AG04450 (cell line): ENCODE measurements at places on chromosomes 6 and 20. TPM values are rescaled to one million over a fixed set of nuclear protein-coding genes. Genes with fewer than 3 reads are reported as not detected.

DNA sequence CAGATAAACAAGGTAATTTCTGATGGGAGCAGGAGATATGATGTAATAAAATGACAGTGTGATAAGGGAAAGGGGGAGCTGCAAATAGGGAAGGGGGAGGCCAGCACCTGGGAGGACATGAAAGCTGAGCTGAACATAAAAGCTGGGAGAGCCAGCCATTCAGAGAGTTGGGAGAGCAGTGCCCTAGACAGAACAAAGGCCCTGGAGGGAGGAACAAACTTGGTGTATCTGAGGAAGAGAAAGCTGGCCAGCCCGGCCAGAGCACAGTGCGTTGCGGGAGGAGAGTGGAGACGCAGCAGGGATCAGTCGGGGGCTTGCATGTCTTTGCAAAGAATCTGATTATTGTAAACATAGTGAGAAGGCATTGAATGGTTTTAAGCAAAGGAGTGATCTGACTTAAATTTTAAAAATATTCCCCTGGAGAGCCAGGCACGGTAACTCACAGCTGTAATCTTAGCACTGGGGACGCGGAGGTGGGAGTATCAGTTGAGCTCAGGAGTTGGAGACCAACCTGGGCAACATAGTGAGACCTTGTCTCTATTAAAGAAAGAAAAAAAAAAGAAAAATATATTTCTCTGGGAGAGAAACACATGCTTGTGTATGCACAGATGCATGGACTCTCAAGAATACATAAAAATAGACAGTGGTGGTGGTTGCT, 318.2 kb downstream of the ZFAND3 start:
- no peak for DNase-seq

DNA sequence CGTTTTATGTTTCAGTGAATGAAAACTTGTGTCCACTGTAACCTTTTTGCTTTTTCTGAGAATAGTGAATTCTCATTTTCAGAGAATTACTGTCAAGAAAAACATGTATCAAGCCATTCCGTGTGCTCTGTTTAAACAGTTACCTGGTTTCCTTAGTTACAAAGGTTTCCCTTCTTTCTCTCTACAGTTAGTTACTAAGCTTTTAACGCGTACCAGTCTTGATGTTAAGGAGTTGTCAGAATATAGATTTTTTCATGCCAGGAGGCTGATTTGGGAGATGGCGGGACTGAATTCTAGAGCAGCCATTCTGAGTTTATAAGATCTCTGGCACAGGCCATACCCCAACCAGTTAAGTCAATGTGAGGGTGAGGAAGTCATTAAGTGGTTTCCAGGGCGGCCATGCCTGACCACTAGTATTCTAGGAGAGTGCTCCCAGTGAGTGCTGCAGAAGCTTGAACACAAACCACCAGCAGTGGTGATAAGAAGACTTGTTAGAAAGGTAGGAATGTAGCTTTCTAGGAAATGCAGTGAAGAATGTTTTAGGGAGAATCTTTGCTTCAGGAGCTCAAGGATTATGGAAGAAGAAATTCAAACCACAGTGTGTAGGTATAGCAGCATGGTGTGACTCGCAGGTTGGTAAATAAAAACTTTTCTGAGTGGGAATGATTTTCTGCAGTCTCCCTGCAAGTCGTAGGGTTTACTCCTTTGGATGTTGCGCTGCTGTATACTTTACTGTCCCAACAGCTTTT, 112.9 kb downstream of the JARID2 start:
- DNase-seq, result no peak

DNA sequence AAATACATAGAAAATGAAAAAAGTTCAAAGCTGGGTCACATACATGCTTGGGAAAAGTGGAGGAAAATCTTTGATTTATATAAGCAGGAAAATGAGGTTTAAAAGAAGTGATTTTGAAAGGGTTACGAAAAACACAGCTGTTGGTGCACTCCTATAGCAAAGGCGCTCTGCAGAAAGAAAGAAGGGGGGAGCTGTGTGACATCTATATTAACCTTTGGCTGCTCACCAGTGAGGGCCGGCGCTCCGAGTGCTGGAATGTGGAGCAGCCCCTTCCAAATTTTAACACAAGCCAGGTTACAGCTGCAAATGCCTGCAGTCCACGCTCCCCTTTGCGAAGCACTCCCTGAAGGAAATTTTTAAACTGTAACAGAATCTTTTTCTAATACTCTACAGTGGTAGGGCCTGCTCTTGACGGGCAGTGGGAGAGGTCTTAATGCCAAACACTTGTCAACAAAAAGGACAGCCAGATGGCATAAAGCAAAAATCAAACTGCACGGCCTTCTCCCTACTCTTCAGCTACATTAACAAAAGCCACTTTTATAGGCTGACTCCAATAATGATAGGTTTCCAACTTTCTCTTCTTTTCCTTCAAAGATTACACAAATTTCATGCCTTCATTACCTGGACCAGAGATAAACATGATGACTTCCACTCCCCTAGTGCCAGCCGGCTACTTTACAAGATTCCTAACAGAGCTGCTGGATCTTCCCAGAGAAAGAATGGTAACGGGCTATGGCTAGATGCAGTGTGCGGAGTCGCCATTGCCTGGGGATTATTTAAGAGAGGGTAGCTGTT, 4.8 kb downstream of the BMP7 start:
- no peak for DNase-seq

Gene GABRR2
- 0.12 and 0.15 TPM in 2 replicates for polyA plus RNA-seq

DNA sequence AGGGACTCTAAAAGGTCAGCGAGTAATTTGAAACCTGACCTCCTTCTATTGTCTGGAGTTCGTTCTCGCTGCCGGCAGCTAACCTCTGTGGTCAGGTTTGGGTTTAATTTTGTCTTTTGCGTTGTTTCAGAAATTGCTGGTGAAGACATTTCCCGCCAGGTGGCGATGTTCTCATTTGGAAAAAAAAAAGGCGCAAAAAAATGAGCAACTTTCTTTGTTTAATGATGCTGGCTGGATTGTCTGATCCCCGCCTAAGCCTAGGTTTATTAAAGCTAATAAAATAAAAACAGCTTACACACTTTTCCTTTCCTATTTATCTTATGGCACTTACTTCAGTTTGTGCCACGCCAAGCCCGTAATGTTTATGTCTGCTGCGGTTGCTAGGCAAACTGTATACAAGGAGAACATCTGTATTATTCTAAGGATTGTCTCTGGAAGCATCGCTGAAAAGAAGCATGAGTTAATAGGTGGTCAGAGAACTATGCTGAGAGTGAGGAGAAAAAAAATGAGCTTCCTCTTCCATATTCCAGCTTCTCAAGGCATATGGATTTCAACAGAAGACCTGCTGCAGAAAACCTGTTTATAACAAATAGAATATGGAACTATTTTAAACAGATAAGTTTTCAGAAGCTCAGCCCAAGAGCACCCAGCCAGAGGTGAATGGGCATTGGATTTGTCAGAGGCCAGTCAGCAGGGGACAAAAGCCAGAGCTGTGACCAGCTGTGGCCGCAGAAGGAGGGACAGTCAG, 205.7 kb downstream of the DOK5 start:
- DNase-seq, result no peak

Gene TOX2
- polyA plus RNA-seq, result 10.6 and 14.3 TPM in 2 replicates

GRCh38 chr6:34524971-34525370, 31.2 kb downstream of the SPDEF start:
- no peak for DNase-seq

Gene COL11A2
- 0.26 and 0.37 TPM in 2 replicates for polyA plus RNA-seq

Gene VSX1
- 0.06 TPM in 1 of 2 replicates, not detected in the other for polyA plus RNA-seq

GRCh38 chr6:11094411-11094851, 797 bp downstream of the SMIM13 start:
- no peak for DNase-seq

- DNase-seq, result no peak
Observed at GRCh38 chr6:100796049-100796823, 84.9 kb downstream of the ASCC3 start.

Gene LY6G6D
- polyA plus RNA-seq, result not detected in 2 replicates

DNA sequence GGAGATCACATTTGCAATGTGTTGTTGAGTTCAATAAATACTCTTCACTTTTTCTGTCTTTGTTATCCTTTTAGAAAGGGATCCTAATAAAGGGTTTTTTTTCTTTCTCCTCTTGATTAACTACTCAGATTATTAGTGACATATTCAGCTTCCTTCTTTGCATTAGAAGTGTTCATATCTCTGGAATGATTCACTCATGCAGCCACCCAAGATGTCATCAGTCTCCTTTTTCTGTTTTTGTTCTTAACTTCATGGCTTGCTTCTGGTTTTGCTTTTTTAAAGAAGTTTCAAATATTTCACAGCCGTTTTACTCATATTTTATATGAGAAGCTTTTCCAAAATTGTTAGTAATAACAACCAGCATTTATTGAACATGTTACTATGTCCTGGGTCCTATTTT, 187.6 kb downstream of the TMEM242 start:
- DNase-seq, result no peak

DNA sequence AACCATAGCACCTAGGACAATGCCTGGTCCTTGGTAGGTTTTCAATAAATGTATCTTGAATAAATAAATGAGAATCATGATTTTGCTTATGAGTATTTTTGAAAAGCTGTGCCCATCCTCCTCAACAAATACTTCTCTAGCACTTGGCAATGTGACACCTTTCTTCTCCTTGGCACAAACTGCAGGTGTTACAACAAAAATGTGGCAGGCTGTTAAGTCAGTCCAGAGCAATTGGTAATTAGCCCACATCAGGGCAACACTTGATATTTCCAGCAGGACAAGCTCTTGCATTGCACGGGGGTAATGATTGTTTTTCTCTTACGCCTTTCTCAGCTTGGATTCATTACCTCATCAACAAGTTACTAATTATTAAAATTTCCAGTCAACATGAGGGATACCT, 31.6 kb upstream of the SNX9 start:
- no peak for DNase-seq

- DNase-seq, result no peak
Observed at GRCh38 chr20:4332121-4332860, 316.9 kb upstream of the RNF24 start.

Gene CCDC170
- 0.99 and 1.9 TPM in 2 replicates for polyA plus RNA-seq

GRCh38 chr6:53727748-53728147, 62.2 kb upstream of the KLHL31 start:
- DNase-seq, result peak; percentile 23

- DNase-seq, result no peak
Observed at GRCh38 chr6:27757307-27757706, 154.9 kb downstream of the OR2B2 start.

Gene SAYSD1
- polyA plus RNA-seq, result 10.2 and 12.8 TPM in 2 replicates

- DNase-seq, result no peak
Observed at GRCh38 chr20:9815632-9816031, 23.2 kb downstream of the PAK5 start.

DNA sequence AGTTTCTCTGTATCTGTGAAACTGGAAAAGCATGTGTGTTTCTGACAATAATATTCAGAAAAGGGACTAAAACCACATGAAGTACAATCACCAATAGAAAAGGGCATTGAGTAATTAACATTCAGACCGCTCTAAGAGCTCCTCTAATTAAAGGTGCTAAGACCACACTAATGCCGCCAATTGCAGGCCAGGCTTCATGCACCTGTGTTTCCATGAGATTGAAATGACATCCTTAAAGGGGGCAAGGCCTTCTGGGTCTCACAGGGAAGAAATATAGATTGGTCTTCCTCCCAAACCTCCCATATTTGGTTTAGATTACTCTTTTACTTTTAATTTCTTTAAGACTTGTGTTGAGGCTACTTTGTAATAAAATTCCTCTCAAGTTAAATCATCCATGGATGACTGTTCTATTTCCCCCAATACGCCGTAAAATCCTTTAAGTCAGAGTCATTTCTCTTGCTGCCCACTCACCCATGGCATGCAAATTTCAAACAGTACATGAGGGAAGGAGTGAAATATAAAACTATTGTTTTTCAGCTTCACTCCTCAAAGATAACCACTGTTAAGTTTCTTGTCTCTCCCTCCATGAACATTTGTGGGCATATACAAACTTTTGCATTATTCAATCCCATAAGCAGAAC, 110.6 kb downstream of the UBE3D start:
- DNase-seq, result peak; percentile 37

Gene BTNL2
- polyA plus RNA-seq, result not detected in 2 replicates

Gene LY86
- polyA plus RNA-seq, result not detected in 2 replicates

Gene FRK
- polyA plus RNA-seq, result 0.31 and 0.43 TPM in 2 replicates

GRCh38 chr6:44820321-44820720, 432.8 kb downstream of the CDC5L start:
- DNase-seq, result no peak

DNA sequence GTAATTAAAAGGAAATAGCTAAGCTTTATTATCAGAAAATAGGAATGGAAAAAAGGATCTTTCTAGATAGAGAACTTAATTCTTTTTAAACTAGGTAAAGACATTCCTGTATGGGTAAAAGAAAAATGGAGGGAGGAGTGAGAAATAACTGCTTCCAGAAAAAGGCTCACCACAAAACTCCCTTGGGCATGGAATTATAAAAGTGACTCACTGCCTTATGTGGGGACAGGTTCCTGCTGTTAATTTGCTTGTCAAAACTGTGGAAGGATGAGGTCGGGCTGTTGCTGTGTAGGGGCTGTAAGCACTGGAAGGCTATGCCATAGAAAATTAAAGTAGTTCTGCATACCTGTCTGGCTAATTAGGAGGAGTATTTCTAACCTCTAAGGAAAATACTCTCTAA, 158.7 kb downstream of the UBE3D start:
- DNase-seq, result peak; percentile 36

DNA sequence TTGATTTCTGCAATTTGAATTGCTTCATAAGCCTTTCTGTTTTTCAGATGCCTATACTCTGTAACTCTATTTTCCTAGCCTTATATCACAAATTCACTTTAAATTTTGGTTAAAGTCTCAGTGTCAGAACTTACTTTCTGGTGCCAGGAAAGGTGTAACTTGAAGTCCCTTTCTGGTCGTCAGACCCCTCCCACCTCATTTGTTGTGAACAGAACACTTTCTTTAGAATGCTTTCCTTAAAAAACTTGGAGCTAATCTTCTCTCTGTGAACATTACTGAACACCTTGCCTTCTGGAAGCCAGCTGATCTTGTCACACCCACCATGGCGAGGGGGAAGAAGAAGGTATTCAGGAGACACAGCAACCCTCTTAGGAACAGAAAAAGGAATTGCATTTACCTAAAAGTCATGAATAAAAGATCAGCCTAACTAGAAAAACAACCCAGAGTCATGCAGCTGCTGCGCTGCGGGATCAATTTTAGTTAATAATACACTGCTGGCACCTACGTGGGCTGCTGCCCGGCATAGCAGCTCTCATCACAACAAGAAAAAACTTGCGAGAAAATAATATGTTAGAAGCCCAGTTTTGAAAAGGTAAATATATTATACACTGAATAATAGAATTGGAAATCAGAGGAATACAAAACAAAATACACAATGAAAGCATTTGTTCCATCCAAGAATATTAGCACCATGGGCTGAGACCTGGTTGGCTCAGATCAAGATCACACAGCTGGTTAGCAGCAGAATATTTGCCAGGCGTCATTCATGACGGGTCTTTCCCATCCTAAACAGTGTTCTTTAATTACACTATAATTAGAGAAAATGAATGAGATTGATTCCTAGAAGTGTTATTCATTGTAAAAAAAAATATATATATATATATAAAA, 5.8 kb upstream of the FAM217A start:
- no peak for DNase-seq

Gene FAM83C
- not detected in 2 replicates for polyA plus RNA-seq

- DNase-seq, result no peak
Observed at GRCh38 chr20:36856691-36857635, 19.0 kb upstream of the TLDC2 start.
